ENCODE measurements at places on chromosomes 1 and 21. TPM values are rescaled to one million over a fixed set of nuclear protein-coding genes. Genes with fewer than 3 reads are reported as not detected.

The GPA33 gene
- total RNA-seq = 2.2 TPM

The RBP7 gene
- total RNA-seq = not detected

The TMEM82 gene
- total RNA-seq = not detected

The KCNK1 gene
- 0.77 TPM for total RNA-seq

The NTNG1 gene
- not detected for total RNA-seq

The HAPLN2 gene
- not detected for total RNA-seq

GRCh38 chr1:171741872-171742576 is at the start of gene VAMP4:
TSS of gene VAMP4 (minus strand) at chr1:171742065. CDS start at chr1:171738414, 3,651 bp downstream.
- DNase-seq = peak; percentile 88

GRCh38 chr1:959731-960362 is 537 bp upstream of the KLHL17 start:
- no peak for DNase-seq

DNA sequence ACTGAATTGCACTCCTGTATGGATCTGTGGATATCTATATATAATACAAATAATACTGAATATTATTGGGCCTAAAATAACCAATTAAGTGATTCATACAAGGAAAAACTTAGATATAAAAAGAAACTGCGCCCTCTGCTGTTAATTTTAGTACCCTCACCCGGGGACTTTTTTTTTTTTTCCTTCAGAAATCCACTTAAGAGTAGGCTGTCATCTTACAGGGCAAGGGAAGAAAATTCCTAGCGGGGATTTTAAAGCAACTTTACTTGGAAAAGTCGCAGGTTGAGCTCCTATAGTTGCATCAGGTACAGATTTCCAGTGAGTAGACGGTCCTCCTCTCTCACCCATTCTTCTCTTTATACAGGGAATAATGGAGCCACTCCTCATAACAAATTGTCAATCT is 1.3 kb downstream of the NTNG1 start:
- no peak for DNase-seq

DNA sequence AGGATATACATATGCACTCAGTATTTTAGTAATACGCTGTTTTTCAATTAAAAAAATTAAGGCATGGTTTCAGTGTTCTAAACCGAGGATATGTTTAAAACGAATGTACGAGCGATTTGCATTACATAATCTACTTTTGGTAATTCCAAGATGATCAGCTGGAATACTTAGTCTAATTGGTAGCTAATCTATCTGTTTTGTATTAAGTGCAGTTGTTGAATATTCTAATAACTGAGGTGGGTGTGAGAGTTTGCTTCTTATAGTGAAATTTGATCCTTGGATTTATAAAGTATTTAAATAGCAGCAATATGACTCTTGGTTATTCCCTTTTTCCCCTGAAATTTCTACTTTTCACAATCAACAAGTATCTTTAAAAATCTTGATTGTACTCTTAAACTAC is 1.3 kb downstream of the RNF2 start:
- DNase-seq = no peak

DNA sequence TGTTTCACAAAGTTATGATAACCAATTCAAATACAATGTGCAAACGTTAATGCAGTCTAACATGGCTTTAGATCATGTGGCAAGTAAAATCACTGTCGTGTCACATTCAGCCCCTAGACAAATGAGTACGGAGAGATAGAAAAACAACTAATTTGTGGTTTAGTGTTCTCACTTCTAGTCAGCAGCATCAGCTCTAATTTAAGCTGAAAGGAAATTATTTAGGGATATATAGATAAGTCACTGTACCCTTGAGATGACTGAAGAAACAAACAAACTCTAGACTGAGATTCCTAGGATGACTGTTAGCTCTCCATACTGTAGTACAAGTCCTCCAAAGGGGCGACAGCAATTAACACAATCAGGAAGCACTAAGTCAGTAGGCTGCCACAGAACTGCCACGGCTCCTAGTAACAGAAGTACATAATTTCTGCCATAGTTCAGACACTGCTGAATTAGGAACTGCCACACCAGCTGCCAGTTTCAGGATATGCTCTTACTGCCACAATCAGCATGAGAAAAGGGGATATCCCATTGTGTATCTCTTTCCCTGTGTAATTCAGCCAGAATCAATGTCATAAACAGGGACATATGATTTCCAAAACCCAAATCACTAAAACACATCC is 150.4 kb upstream of the NEGR1 start:
- DNase-seq = no peak

DNA sequence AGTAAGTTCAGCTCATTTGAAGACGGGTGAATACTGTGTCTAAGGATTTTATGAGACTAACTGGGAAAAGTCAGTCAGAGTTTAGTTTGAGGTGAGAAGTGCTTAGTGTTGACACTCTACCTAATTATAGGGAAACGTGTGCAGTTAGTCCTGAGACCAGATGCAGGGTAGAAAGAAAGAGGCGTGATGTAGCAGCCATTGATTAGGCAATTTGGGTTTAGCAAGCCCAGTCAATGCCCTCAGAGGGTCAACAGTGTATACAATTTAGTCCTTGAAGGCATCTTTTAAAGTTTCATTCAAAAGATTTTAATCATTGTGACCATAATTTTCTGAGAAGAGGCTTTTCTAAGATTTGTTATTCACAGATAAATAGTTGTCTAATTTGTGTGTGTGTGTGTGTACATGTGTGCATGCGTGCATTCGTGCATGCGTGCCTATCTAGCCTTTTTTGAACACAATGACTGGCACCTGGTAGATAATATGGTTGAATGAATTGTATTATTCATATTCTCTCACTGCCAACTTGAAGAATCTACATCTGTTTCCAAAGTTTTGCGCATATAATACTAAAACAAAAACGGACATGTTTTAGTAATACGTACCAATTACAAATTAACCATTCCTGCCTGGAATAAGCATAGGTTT is 332.9 kb downstream of the SRGAP2C start:
- no peak for DNase-seq

GRCh38 chr1:170273291-170274130 is 127.8 kb downstream of the NTMT2 start:
- DNase-seq = no peak

DNA sequence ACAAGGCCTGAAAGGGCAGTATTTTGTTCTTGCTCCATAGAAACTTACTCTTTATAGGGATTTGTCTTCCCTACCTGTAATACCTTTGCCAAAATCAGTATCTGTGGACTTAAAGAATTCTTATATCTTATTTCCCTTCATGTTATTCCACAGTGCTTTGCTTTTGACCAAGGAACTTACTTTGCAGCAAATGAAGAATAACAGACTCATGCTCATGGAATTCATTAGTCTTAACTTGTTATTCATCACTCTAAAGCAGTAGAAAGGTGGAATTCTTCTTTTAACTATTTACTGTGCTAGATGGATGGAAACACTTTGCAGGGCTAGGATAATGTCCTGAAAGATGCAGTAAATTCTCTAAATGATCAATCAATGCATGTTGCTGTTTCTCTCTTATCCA is 45.9 kb downstream of the DUSP10 start:
- no peak for DNase-seq

GRCh38 chr1:87318056-87318650 is 10.5 kb upstream of the LMO4 start:
- no peak for DNase-seq

DNA sequence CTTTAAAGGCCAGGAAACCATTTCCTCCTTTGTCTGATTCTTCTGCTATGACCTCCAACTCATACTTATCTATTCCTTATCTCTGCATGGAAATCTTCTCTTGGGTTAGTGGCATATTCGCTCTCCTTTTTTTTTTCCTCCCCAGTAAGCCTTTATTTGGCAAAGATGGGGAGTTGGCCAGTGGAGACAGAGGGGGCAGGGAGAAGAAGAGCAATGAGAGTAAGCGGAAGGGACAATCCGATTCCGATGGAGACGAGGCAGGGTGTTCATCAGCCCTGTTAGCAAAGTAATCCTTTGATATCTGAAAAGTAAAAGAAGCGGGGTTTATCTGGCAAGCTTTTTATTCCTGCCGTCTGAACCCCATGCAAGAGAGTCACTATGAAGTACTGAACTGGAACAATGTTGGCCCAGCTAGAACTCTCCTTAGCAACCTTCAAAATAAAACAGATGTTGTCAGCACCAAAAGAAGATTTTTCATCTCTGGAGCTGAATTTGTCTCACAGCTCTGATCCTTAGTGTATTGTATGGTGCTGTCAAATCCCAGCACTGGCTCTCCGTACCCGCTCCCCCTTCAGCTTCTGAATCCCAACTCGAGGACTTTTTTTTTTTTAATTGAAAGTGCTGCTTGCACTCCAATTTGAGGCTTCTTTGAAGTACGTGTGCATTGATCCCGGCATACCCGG is 40.9 kb downstream of the PTGFRN start:
- no peak for DNase-seq

GRCh38 chr21:38399103-38399502 is 99.2 kb downstream of the ERG start:
- DNase-seq = no peak

DNA sequence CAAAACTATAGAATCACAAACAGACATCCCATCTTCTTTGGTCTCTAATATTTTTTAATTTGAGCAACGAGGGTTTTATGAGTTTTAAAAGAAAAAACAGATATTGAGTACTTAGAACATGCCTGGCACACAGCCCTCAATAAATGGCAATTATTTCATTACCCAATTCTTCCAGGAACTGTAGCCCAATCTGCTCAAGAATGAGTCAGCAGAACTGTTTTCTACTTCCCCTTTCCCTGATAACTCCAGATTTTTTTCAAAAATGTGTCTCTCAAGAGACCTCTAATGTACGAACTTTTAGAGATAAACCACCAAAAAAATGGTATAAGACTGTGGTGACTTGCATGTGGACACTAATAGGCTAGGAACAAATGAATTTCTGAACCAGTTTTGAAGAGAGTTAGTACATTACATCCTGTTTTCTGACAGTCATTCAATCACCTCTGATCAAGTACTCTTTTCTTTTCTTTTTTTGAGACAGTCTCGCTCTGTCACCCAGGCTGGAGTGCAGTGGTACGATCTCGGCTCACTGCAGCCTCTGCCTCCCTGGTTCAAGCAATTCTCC is 11.5 kb downstream of the ABL2 start:
- no peak for DNase-seq

DNA sequence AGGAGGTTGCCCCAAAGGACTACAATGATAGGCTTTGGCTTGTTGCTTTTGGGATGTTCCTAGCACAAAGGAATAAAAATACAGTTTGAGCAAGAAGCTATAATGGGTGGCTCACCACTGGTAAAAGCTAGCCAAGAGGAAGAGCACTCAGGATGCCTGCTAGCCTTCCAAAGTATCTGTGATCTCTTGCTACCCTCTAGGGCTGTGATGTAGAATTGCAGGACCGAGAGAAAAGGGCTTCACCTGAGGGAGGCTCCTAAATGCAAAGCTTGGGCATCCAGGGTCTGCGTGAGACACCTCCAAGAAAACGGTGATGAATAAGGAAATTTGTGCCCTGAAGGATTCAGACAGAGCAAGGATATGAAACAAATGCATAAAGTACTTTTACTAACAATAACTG is 17.7 kb downstream of the IVL start:
- DNase-seq = no peak

GRCh38 chr21:30234643-30235042 is 18.7 kb upstream of the CLDN8 start:
- DNase-seq = no peak

GRCh38 chr1:112296908-112297307 is 99.1 kb upstream of the CTTNBP2NL start:
- no peak for DNase-seq

- DNase-seq = no peak
These were observed 320.7 kb downstream of the AJAP1 start for GRCh38 chr1:4974981-4975685.

- DNase-seq = no peak
These were observed 288.7 kb upstream of the USP25 start for GRCh38 chr21:15441060-15441493.

DNA sequence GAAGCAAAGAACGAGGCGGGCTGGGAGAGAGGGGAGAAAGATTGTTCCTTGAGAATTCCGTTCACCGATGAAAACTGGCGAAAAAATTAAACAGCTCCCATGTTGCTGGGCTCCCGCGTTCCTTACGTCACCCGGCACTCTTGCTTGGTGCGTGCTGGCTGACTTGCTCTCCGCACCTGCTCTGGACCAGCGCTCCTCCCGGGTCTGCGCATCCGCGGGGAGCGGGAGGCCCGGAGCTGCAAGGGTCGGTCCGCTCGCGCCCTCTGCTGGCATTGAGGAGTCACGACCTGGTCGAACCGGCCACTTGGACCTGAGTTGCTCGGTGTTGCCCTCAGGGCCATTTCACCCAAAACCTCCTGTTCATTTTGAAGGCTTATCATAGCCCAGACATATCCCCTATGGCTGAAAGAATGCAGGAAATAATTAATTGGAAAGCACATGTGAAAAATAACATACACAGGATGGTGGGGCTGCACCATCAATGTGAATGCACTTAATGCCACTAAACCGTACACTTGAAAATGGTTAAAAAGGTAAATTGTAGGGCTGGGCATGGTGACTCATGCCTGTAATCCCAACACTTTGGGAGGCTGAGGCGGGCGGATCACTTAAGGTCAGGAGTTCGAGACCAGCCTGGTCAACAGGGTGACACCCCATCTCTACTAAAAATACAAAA is 98.9 kb upstream of the BACE2 start:
- peak; percentile 72 for DNase-seq

GRCh38 chr1:154657556-154657955 is 49.6 kb upstream of the ADAR start:
- no peak for DNase-seq

DNA sequence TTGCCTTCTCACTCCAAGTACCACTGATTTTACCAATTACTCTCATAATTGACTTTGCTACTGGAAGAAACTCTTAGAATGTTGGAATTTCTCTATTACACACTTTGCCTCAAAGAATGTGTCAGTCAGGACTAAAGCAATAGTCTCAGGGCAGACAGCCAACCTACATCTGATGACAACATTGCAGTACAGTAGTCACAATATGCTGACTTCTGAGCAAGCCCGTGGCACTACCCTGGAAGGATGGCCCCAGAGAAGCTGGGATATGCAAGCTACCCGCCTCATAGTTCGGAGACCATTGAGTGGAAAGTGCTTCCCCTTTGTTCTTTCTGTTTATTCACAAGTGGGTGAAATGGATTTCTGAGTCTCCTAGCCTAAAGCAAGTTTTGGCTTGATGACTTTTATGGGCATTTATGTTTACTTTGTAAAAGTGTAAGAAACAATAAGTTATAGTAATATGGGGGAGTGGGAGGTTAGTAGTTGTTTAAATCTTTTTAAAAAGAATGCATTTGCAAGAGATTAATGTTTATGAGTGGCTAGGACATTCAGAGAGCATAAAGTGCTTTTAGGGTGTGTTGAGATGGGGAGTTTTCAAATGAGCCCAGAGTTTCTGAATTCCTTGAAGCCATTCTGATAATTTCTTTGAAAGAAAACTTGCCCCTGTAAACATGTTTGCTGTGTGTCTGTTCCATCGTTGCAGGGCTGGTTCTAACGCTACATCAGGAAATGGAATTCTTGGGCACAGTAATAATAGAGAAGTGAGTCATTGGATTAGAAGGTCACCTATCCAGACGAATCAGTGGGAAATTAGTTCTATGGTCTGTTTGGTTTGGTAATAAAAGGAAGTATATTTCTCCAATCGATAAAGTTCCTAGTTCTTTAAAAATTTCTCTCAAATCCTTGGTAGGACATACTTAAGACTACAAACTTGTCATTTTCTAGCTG is 63.8 kb downstream of the LMO4 start:
- DNase-seq = no peak

- no peak for DNase-seq
These were observed 24.4 kb upstream of the AHCYL1 start for GRCh38 chr1:109959974-109960744.

Measured in activated CD4-positive, alpha-beta T cell treated with anti-CD3 and anti-CD28 coated beads, Interleukin-2, amount 10 ng/mL, durations not matched to agents 7 days and 5 days (primary cell).